ENCODE measurements at places on chromosomes 6 and 20. TPM values are rescaled to one million over a fixed set of nuclear protein-coding genes. Genes with fewer than 3 reads are reported as not detected.

KIF13A gene
- 65.0 TPM for total RNA-seq

DNA sequence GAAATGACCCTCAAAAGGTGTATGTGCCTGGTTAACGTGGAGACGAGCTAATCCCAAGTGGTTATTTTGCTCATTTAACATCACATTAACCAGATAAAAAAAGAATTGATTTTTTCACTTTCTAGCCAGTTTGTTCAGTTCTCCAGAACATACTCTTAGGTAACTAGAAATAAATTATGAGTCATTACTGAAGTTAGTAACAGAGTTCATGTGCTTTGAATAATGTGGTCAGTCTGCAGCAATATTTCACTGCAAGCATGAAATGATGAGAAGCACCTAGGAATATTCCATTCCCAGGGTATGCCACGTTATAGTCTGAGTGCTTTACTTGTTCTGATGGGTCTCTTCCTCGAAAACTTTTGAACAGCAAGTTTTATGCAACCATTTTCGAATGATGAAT, 138.3 kb upstream of the INSM1 start:
- H3K27ac ChIP-seq, result no peak overlapping the region
- H3K27me3 ChIP-seq, result no peaks in the 10 kb centered on the region
- H3K36me3 ChIP-seq, result no peaks in the 10 kb centered on the region
- no peak for DNase-seq
- no peak overlapping the region for H3K4me3 ChIP-seq

- no peaks in the 10 kb centered on the region for H3K36me3 ChIP-seq
- no peaks in the 10 kb centered on the region for H3K4me1 ChIP-seq
- H3K27ac ChIP-seq, result no peak overlapping the region
- no peaks in the 10 kb centered on the region for H3K27me3 ChIP-seq
- no peak overlapping the region for H3K4me3 ChIP-seq
Observed at GRCh38 chr6:190596-191395, 101.5 kb upstream of the DUSP22 start.

DNA sequence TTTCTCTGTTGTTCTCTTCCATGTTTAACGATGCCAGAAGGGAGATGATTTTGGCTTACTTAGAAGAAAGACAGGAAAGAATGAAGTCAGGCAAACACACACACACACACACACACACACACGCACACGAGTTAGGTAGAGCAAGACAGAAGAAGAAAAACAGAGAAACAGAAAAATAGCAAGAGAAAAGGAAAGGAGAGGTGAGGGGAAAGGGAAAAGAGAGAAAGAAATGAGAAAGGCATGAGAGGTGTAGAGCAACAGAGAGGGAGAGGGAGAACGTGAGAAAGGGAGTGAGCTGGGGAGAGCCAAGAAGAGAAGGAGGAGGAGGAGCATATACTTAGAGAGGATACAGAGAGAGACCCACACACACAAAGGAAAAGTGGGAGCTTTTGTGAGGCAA, 385.3 kb downstream of the DOK5 start:
- H3K36me3 ChIP-seq, result no peaks in the 10 kb centered on the region
- no peak overlapping the region for H3K27ac ChIP-seq
- no peak for DNase-seq
- H3K4me1 ChIP-seq, result no peaks in the 10 kb centered on the region

GRCh38 chr20:34709831-34710567, 5.9 kb downstream of the TP53INP2 start:
- peaks cover 28% of the 10 kb centered on the region for H3K4me1 ChIP-seq
- no peak for DNase-seq
- H3K27me3 ChIP-seq, result no peaks in the 10 kb centered on the region
- H3K27ac ChIP-seq, result peak overlapping the region; percentile 78

OXT gene
- total RNA-seq, result not detected

- H3K36me3 ChIP-seq, result no peaks in the 10 kb centered on the region
- H3K4me1 ChIP-seq, result no peaks in the 10 kb centered on the region
- no peaks in the 10 kb centered on the region for H3K27me3 ChIP-seq
- no peak overlapping the region for H3K27ac ChIP-seq
- DNase-seq, result no peak
- no peak overlapping the region for H3K4me3 ChIP-seq
Observed at GRCh38 chr20:60627751-60628565, 624.1 kb upstream of the CDH4 start.

EPHA7 gene
- under 0.01 TPM for total RNA-seq

NAA20 gene
- total RNA-seq, result 37.8 TPM

DNA sequence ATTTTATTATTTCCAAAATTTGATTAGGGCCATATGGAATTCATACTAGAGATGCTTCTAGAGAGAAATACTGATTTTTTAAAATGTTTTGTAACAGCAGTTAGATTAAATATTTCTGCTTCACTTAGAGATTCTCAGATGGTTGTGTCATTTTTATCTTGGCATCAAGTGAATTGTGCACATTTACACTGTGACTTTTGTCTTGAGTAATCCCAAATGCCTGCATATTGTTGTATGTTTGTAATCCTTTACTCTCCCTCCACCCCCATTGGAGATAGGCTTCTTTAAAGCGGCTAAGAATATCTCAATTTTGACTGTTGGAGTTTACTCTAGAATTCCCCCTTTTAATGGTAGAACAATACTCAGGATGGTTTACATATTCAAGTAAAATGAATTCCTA, 19.0 kb downstream of the STX16 start:
- H3K4me3 ChIP-seq, result no peak overlapping the region
- H3K4me1 ChIP-seq, result no peaks in the 10 kb centered on the region
- H3K27me3 ChIP-seq, result no peaks in the 10 kb centered on the region
- H3K36me3 ChIP-seq, result peaks cover 4% of the 10 kb centered on the region
- H3K27ac ChIP-seq, result no peak overlapping the region
- DNase-seq, result no peak

DNA sequence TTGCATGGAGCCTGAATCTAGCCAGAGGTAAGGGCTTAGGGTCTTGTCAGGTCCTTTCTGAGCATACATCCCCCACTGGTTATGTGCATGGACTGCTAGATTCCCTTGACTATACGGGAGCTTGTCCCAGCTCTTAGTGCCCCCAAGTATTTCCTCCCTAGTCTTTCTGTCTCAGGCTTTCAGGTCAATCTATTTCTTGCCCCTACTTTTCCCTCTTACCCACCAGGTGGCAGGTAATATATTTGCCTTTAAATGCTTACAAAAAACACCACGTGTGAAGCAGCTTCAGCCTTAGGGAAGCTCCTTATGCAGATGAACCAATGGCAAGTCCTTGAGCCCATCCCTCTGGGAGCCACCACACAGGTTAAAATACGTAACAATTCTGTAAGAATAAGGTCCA, 454.2 kb downstream of the GRIK2 start:
- H3K27ac ChIP-seq, result no peak overlapping the region
- no peak overlapping the region for H3K4me3 ChIP-seq
- no peaks in the 10 kb centered on the region for H3K27me3 ChIP-seq
- H3K4me1 ChIP-seq, result no peaks in the 10 kb centered on the region
- no peak for DNase-seq
- H3K36me3 ChIP-seq, result no peaks in the 10 kb centered on the region

CDH4 gene
- 4.8 TPM for total RNA-seq

- H3K27me3 ChIP-seq, result no peaks in the 10 kb centered on the region
- peaks cover 22% of the 10 kb centered on the region for H3K4me1 ChIP-seq
- H3K36me3 ChIP-seq, result no peaks in the 10 kb centered on the region
- DNase-seq, result peak; percentile 70
- peak overlapping the region; percentile 64 for H3K27ac ChIP-seq
Observed at GRCh38 chr6:16747232-16748024, 13.8 kb downstream of the ATXN1 start.

DNA sequence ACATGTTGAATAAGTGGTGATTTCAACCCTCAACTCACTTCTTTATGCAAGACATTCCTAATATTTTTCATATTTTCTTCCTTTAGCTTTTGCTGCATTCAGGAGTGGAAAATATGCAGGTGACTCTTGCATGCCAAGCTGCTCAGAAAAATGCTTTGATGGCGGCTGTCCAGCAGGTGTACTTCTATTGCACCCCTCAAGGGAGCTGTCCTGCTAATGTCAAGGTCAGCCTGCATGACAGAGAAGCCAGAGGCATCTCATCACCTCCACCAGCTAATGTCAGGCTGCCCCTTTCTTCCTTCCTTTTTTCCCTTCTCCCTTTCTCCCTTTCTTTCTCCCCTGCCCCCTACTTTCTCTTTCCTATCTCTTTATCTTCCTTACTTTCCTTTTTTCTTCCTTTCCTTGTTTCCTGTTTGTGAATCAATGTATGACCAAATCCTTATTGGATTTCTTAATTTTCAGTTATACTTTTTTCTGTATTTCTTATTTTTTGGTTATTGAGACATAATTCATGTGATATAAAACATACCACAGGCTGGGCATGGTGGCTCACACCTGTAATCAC, 112.2 kb downstream of the CD164 start:
- no peaks in the 10 kb centered on the region for H3K27me3 ChIP-seq
- H3K4me3 ChIP-seq, result no peak overlapping the region
- H3K36me3 ChIP-seq, result no peaks in the 10 kb centered on the region
- no peak overlapping the region for H3K27ac ChIP-seq
- no peak for DNase-seq

DNA sequence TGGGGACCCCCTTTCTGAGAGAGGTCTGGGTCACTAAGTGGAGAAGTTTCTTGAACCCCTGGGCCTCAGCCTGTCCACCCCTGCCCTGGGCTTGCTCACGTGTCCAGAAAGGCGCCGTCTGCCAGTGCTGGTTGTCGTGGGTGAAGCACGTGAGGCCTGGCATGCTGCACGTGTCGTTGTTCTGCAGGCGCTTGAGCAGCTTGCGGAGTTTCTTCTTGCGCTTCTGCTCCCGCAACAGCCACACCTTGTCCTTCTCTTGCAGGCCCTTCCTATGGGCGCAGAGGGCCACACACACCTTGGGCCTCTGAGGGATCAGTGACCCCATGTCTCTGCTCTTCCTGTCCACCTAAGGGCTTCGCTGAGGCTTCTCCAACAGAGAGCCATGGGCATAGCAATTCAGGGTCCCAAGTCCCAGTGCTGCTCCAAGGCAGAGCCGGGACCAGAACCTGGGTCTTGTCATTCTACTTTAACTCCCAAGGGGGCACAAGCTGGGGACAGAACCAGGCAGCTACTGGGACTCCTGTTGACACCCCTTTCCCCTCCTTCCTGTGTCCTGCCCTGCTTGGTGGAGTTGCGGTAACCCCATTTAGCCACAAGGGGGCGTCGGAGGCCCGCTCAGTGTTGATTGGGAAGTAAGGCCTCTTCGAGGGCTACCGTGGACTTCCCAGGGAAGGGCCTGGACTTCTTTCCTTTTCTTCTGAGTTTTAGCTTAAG, 121.8 kb downstream of the SULF2 start:
- no peaks in the 10 kb centered on the region for H3K27me3 ChIP-seq
- H3K4me1 ChIP-seq, result no peaks in the 10 kb centered on the region
- H3K4me3 ChIP-seq, result no peak overlapping the region
- no peaks in the 10 kb centered on the region for H3K36me3 ChIP-seq
- no peak overlapping the region for H3K27ac ChIP-seq

HLA-DMB gene
- 0.83 TPM for total RNA-seq

FAM83C gene
- not detected for total RNA-seq

DNA sequence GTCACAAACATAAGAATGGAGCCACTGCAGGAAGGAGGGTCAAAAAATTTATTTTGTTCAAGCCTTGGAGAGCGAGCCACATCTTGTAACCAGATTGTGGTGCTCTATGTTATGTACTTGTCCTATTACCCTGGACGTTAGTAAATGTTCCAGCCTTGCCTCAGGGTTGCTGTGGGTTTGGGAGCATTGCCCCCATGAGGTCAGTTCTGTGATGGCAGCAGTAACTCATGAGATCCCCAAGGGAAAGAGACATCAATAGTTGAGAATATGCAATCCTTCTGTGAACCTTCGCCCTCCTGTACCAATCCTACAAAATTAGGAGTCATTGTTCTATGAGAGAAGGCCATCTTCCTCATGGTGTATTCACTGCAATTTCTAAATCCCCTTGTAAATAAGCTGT, 16.4 kb upstream of the CFAP206 start:
- no peaks in the 10 kb centered on the region for H3K4me1 ChIP-seq
- H3K27ac ChIP-seq, result no peak overlapping the region
- no peaks in the 10 kb centered on the region for H3K27me3 ChIP-seq
- DNase-seq, result no peak

TMEM200A gene
- 44.2 TPM for total RNA-seq

KCNK16 gene
- not detected for total RNA-seq

- DNase-seq, result no peak
- H3K27me3 ChIP-seq, result no peaks in the 10 kb centered on the region
- H3K27ac ChIP-seq, result no peak overlapping the region
- no peak overlapping the region for H3K4me3 ChIP-seq
Observed at GRCh38 chr20:8542110-8542486, 410.0 kb downstream of the PLCB1 start.

DNA sequence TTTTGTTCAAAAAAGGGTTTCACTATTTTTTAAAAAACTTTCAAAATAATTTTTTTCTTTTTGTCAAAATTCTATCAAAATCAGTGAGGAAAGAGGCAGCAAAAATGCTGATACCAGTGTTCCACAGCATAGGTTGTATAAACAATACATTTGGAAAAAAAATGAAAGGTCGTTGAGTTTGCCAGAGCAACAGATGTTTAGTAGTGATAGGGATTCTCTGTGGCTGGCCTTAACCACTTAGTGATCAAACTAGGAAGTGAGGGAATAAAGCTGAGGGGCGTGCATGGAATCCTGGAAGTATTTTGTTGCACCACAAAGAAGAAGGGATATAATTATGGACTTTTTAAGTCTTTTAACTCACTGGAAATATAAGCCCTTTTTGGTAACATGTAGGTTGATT, 555.3 kb upstream of the CHD6 start:
- H3K36me3 ChIP-seq, result no peaks in the 10 kb centered on the region
- H3K4me1 ChIP-seq, result no peaks in the 10 kb centered on the region
- no peak for DNase-seq
- H3K27ac ChIP-seq, result no peak overlapping the region
- no peaks in the 10 kb centered on the region for H3K27me3 ChIP-seq
- H3K4me3 ChIP-seq, result no peak overlapping the region

GRCh38 chr6:10302566-10303235, 112.2 kb downstream of the TFAP2A start:
- H3K27me3 ChIP-seq, result no peaks in the 10 kb centered on the region
- H3K36me3 ChIP-seq, result no peaks in the 10 kb centered on the region
- DNase-seq, result no peak
- no peak overlapping the region for H3K4me3 ChIP-seq

ANKRD66 gene
- not detected for total RNA-seq

GRCh38 chr20:63191400-63191799, 24.5 kb downstream of the YTHDF1 start:
- no peak overlapping the region for H3K27ac ChIP-seq
- H3K4me3 ChIP-seq, result no peak overlapping the region
- peaks cover 3% of the 10 kb centered on the region for H3K36me3 ChIP-seq

DNA sequence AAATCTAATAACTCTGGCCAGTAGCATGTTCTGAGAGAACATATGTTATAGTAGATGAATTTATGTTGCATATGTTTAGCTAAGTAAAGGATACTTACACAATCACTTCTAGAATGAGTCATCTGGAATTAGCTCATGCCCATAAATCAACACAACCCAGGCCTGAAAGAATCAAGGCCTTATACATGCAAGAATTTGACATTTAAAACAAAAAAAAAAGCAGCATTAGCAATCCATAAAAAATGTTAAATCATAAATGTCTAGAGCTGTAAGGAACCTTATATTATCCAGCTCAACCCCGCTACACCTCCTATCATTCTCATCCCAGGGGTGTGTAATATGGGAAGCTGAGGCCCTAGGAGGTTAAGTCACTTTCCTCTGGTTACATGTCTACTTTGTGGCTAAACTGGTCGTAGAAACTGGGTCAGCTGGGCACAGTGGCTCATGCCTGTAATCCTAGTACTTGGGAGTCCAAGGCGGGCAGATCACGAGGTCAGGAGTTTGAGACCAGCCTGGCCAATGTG, 105.2 kb upstream of the CARMIL1 start:
- peak overlapping the region; percentile 61 for H3K27ac ChIP-seq
- H3K4me3 ChIP-seq, result no peak overlapping the region
- peaks cover 19% of the 10 kb centered on the region for H3K4me1 ChIP-seq
- no peaks in the 10 kb centered on the region for H3K27me3 ChIP-seq
- peak; percentile 98 for DNase-seq

GRCh38 chr6:22145376-22145775, 151.5 kb downstream of the PRL start:
- peak overlapping the region; percentile 60 for H3K4me3 ChIP-seq
- H3K27ac ChIP-seq, result no peak overlapping the region
- H3K4me1 ChIP-seq, result peaks cover 20% of the 10 kb centered on the region
- DNase-seq, result no peak
- H3K27me3 ChIP-seq, result no peaks in the 10 kb centered on the region
